KBM-7 (cell line): ENCODE measurements at places on chromosomes 5 and 9.

DNA sequence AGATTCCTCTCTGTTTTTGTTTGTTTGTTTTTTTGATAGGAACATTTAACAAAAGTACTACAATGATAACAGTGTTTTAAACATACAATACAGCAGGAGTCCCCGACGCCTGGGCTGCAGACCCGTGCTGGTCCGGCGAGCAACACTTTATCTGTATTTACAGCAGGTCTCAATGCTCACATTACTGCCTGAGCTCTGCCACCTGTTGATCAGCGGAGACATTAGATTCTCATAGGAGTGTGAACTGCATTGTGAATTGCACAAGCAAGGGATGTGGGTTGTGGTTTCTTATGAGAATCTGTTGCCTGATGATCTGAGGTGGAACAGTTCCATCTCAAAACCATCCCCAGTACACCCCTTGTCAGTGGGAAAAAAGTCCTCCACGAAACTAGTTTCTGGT, 1068.5 kb upstream of the CDH10 start:
- DNase-seq: peak; percentile 1

GRCh38 chr9:88805217-88805943, 185.9 kb upstream of the S1PR3 start:
- DNase-seq: no peak

DNA sequence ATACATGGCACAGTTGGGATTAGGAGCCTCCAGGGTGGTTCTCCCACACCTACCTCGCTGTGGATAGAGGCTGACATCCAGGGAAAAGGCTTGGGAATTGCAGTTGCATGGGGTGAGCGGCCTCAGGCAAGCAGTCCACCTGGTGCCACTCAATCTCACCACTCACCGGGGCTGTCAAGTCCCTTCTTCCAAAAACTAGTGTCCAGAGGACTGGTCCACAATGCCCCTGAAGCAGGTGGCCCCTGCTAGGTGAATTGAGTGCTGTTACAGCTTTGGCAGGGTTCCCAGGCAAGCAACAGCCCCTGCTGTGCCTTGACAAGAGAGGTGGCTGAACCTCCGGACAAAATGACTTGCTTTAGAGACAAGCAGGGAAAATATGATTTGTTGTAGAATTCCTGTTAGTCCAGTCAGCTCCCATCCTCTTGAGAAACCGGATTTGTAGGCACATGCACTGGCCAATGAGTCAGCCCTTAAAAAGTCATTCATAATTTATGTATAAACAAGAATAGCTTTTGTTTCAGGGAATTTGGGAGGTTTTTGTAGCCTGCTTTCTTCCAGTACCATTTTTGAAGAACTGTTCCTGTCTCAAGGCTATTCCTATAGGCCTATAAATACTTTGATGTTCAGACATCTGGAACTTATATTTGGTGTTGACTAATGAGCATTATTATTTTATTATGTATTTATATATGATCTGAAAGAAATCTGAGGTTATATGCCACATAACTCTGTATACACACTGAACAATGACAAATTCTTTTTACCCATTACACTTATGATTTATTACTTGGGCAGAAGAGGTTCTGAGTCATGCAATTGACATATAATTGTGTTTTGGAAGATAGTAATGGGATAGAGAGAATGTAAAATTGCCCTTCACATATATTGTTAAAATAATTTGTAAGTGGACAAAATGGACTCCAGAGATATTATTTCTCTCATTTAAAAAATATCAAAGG, 411.1 kb downstream of the ACTL7B start:
- DNase-seq: no peak

DNA sequence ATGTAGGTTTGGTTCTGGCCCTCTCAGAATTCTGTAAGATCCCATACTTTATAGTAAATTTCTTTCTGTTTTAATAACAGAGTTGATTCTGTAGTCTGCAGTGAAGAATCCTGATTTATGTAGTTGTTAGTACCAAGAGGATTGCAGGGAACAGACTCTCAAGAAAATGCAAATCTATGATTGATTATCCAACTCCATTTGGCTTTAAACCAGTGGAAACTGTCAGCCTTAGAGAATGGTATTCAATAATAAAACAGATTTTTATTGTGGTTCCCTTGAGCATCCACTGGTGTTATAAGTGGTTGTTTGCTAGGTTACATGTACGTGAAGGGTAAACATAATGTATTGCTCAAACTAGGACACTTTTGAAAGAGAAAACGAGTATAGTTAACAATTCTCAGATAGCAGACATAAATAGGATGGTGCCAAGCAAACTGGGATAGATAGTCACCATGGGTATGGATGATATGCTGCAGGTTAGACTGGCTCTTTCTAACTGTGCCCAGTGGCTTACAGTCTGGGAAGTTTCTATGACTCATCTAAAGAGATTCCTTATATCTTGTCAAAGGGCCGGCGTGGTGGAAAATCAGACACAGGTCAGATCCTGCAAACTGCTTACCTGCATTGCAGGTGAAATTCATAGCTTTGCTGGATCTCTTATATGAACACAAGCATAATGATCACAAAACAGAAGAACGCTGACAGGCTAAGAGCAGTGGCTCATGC, 41.7 kb upstream of the RPS23 start:
- no peak for DNase-seq

GRCh38 chr5:168773226-168773625, 194.1 kb upstream of the PANK3 start:
- no peak for DNase-seq

GRCh38 chr5:169850409-169850808, 129.9 kb downstream of the INSYN2B start:
- no peak for DNase-seq

- no peak for DNase-seq
Observed at GRCh38 chr5:28286566-28286965, 1248.2 kb upstream of the CDH9 start.

- DNase-seq: no peak
Observed at GRCh38 chr5:35780236-35780635, 76.5 kb upstream of the IL7R start.

- DNase-seq: no peak
Observed at GRCh38 chr5:80931411-80931810, 28.8 kb upstream of the RASGRF2 start.

GRCh38 chr5:76175051-76175666, 92.0 kb downstream of the SV2C start:
- peak; percentile 76 for DNase-seq

DNA sequence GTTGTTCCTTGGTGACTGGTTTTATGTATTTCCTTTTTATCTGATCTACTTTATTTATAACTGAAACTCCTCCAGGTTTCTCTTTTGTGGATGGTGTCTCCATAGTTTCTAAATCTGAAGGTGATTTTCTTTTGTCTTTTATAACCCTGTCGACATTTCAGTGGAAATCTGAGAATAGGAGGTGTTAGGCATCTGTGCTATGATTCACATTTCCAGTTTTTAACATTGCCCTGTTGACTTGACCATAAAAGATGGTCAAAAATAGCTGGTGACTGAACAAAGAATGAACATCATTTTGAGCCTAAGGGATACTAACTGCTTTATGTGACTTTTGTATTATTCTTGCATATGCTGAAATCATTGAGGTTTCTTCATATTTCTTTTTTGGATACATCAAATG, 190.5 kb downstream of the PCSK1 start:
- no peak for DNase-seq

GRCh38 chr5:10454591-10455276, 13.1 kb downstream of the ROPN1L start:
- DNase-seq: no peak

DNA sequence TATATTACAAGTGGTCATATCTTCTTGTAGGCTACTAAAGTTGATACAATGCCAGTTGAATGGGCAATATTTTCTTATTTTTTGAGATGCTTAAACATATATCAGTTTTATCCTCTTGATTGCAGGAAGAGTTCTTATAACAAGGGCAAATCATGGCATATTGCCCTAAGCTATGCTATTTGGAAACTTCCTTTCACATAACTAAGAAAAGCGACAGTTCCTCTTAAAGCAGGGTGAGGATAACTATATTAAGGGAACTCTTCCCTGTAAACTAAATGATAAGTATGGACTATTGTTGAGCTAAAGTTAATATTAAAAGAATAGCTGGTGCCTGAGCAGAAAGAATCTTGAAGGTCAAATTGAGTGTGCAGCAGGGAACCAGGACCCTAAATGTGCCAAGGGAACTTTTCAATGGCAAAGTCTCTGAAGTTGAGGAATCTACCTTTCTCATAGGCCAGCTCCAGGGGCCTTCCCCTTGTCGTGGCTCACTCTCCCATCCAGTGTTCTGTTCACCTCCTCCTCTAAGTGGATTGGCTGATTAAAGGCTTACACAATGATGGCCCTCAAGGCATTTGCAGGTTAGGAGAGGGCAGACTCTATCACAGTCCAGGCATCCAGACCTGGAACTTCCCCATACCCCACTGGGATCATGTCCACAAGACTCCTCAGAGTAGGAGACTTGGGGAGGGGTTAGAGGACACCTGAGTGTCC, 26.8 kb downstream of the FYB1 start:
- DNase-seq: no peak

GRCh38 chr9:97531888-97532376, 30.5 kb downstream of the TMOD1 start:
- DNase-seq: no peak

- peak; percentile 58 for DNase-seq
Observed at GRCh38 chr9:113587471-113588031, 124.0 kb downstream of the RGS3 start.

DNA sequence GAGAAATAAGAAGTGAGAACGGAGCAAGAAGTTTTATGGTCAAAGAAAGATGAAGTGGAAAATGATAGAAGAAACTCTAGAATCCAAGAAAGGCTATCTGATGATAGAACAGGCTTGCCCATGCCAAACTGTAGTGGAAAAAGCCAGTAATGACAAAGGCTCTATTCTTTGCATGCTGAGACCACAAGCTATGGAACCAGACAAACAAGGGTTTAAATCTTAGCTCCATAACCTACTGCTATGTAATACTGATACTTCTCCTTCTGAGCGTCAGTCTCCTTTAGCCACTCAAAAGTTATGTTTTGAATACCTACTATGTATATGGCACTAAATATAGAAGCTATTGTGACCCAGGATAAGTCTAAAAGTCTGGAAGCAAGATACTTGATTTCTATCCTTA, 51.2 kb upstream of the TRIM32 start:
- DNase-seq: no peak

GRCh38 chr9:101758304-101758930, 20.0 kb upstream of the GRIN3A start:
- no peak for DNase-seq

DNA sequence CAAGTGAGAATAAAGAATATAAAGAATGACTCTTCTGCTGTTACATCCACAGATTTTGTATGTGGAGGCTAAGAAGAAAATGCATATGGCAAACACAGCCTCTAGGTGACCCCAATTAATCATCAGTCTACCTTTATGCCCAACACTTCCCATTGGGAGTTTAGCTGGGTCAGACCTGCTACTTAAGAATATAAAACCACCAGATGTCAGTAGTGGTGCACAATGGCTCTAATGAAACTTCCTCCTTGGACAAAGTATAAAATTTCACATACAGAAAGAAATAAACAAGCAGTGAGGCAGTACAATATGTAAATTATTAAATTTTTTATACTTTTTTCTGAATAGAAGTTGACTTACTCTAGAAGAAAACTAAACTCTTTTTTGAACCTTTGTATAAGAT, 539.9 kb downstream of the BRINP1 start:
- DNase-seq: peak; percentile 0

DNA sequence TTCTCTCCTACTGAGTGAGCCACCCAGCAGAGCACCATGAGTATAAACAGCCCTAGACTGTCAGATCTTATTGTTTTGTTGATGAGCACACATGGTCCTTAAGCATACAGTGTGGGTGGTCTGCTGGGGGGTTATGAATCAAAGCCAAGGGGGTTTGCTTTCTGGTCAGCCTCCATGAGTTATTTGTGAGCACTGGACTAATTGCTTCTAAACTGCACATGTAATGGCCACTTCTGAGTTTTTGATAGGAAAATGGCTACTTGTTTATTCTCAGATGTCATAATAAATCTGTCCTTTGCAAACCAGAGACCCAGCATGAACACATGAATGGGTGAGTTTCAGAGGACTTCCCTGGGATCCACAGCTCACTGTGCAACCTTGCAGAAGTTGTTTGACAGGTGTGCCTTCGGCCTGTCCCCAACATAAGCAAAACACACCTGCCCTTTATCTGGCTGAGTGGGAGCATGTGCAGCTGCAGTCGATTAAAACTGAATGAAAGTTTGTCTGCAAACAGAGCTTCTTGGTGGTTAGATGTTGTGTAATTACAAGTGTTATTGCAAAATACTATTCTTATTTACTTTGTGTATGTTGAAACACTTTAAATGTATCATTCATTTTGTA, 35.9 kb downstream of the MAMDC2 start:
- no peak for DNase-seq

DNA sequence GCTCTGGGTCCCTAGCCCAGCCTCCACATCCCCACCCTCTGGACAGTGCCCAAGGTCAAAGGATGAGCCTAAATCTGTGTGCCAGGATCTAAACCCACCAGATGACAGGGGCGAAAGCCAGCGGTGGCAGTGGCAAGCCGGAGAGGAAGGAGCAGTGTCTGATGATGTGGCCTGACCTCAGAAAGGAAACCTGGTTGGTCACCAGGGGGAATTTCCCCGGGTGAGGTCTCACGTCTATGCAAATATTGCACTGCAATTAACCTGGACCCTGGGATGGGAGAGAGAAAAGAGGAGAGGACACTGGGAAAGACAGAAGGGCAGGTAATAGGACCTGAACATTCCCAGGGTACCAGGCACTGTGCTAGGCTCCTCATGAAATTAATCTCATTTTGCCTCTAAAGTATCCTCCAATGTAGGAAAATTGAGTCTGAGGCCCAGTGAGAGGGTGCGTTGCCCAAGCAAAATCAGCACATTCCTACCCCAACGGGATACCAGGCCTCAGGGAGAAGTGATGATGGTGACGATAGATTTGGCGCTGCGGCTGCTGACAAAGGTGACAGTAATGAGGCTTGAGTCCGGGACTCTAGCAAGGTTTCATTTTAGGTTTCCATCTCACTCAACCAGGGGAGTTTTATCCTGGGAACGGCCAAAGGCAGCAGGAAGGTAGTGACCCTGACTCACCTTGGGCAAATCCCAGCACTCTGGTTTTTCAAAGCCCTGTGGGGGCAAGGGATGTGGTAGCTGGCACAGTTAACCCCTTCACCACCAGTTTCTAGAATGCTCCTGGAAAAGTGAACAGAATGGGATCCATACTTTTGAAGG, 13.4 kb upstream of the TNIP1 start:
- DNase-seq: no peak

DNA sequence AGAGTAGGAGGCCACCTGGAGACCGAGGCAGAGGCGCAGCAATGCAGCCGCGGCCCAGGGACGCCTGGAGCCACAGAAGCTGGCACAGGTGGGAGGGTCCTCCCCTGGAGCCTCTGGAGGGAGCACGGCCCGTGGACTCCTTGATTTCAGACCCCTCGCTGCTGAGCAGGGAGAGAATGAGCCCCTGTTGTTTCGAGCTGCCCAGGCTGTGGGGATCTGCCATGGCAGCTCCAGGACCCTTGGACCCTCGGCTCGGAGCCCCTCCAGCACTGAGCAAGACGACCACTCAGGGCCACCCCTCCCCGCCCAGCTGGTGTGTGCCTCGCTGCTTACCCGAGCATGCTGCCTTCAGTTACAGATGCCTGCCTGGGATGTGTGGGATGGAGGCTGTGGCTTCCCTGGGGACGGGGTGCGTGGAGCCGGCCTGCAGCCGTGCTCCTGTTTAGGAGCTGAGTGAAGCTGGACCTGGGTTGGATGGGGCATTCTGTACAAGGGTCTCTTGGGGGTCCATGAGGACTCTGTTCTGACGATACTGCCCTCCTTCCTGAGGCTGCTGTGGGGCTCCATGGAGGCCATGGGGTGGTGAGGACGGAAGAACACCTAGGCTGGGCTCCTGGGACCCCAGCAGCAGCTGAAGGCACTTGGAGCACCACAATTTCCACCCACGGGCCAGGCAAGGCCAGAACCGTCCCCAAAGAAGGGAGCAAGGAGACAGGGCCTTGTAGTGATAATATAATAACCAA, 115.1 kb upstream of the LPCAT1 start:
- DNase-seq: no peak
